Urinary bladder (tissue), 4 donors: ENCODE measurements at places on chromosomes 7 and 10.

GRCh38 chr7:4883372-4884144, at the start of gene RADIL:
Gene RADIL (minus strand): TSS chr7:4883716. CDS start chr7:4878139, 5,577 bp downstream.
- DNase-seq = peak; percentile 58

GRCh38 chr10:12324530-12324929, 24.8 kb upstream of the CAMK1D start:
- no peak for DNase-seq

DNA sequence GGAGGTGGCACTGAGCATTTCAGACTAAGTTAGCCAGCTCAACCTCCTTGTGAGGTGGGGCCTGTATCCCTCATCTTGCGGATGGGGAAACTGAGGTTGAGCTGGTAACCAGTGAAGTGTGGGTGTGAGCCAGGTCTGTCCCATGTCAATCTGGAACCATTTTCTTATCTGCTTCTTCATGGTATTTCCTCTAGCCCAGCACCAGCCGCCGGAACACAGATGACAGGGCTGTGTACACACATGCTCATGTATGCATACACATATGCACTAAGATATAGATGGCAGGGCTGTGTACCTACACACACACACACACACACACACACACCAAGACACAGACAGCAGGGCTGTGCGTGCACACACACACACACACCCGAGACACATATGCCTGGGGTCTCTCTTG, 18.5 kb downstream of the RAMP3 start:
- no peak for DNase-seq

- peak; percentile 14 for DNase-seq
Measured at GRCh38 chr7:28355635-28356319, 56.5 kb upstream of the CREB5 start.

GRCh38 chr10:92822060-92822634, 26.2 kb upstream of the EXOC6 start:
- no peak for DNase-seq

DNA sequence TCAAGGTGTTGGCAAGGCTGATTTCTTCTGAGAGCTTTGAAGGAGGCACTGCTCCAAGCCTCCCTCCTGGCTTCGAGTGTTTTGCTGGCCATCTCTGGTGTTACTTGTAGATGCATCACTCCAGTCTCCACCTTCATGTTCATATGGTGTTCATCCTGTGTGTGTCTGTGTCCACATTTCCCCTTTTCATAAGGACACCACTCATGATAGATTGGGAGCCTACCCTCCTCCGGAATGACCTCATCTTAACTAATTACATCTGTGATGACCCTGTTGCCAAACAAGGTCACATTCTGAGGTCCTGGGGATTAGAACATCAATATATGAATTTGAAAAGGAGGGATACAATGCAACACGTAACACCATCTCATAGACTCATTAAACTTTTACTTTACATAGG, 119.0 kb downstream of the CREB5 start:
- no peak for DNase-seq

DNA sequence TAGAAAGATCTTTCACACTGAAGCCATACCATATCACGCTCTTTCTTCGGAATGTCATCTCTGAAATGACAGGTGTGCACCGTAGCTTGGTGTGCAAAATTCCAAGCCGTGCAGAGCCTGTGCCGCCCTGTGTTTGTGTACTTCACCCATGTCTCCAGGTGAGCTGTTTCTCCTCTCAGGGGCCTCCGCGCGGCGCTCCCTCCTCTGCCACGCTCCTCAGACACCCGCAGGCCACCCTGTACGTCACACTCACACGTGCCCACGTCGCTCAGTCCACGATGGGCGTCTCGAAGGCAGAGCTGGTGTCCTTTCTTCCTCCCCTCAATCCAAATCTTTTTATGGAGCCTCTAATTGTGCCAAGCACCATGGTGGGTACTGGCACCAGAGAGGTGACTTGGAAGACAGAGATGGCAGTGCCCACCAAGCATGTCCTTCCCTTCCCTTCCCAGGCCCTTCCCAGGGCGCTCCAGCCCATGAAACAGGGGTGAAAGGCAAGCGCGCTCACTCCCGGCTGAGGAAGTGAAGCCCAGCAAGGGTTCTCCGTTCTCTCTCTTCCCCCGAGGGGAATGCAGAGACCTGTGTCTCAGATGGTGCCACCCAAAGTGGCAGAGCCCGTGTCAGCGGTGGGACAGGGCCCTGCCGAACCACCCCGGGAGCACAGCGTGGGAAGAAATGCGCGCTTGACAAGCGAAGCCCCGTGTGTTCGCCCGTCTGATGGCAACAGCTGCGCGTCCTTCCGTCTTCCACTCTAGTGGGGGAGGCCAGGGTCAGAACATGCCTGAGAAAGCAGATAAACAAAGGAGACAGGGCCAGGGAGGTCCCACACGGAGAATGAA, 292.5 kb upstream of the SHH start:
- no peak for DNase-seq

- no peak for DNase-seq
Measured at GRCh38 chr7:81349044-81349443, 420.8 kb downstream of the HGF start.

GRCh38 chr10:22635650-22636049, 78.7 kb downstream of the PIP4K2A start:
- no peak for DNase-seq

GRCh38 chr7:68414631-68415425, 1183.4 kb upstream of the AUTS2 start:
- no peak for DNase-seq

DNA sequence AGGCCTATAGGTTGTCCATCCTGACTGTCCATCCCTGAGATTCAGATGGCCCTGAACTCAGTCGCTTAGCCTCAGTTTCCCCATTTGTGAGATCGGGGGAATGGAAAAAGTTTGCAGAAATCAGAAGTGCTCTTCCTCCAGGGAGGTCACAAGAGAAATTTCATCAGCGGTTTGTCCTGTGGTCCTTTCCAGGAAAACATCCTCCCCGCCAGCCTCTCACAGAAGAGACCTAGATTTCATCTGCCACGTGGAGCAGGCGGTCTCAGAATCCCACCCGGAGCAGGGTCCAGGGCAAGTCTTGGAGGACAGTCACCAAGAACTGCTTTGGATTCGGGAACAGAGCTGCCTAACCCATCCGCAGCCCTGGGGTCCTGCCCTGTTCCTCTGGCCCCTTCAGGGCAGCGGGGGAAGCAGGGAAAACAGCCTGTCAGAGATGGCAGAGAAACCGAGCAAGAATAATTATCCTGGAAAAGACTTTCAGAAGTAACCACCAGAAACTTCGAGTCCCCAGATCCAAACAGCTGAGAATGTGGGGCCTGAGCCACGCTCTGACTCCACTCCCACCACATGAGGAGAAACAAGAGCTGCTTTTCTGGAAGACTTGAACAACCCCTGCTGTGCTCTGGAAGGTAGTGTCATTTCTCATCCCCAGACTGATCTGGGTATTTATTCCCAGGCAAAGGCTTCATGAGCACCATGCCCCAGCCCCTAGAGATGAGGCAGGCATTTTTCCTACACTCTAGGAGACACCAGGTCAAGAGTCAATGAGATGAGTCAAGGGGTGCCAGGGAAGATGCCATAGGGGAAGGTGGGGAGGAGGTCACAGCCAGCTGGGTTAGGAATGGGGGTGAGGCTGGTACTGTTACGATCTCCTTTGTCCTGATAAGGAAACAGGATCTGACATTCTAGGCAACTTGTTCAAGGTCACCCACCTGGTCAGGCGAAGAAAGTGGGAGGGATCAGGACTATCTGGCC, 1.1 kb upstream of the TNS3 start:
- DNase-seq = no peak

DNA sequence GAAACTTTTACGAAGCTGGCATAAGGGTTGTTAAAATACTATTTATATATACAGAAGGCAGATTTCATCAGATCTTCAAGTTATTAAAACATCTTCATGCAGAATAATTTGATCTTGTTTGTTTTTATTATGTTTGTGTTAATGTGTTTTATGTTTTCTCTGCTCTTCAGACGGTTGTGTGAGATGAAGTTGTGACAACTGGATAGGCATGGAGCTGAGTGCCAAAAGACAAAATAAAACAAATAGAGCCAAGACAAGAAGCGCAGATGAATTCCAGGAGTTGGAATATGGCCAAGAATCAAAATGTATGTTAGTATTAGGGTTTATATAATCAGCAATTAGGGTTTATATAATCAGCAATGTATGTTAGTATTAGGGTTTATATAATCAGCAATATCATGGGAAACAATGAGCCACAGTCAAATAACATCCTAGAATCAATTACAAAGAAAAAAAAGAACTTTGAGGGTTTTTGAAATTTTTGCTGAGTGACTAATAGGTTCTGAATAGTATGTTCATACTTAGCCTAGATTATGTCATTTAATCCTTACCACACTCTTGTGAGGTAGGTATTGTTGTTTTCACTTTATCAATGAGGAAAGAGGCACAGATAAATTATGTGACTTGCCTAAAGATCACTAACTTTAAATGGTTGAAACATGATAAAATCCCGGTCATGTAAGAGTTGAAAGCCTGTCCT, 488.0 kb upstream of the STEAP1 start:
- no peak for DNase-seq

GRCh38 chr7:151774951-151775350, 102.0 kb downstream of the PRKAG2 start:
- DNase-seq = no peak

- DNase-seq = no peak
Measured at GRCh38 chr7:117673839-117674238, 194.0 kb downstream of the CFTR start.

DNA sequence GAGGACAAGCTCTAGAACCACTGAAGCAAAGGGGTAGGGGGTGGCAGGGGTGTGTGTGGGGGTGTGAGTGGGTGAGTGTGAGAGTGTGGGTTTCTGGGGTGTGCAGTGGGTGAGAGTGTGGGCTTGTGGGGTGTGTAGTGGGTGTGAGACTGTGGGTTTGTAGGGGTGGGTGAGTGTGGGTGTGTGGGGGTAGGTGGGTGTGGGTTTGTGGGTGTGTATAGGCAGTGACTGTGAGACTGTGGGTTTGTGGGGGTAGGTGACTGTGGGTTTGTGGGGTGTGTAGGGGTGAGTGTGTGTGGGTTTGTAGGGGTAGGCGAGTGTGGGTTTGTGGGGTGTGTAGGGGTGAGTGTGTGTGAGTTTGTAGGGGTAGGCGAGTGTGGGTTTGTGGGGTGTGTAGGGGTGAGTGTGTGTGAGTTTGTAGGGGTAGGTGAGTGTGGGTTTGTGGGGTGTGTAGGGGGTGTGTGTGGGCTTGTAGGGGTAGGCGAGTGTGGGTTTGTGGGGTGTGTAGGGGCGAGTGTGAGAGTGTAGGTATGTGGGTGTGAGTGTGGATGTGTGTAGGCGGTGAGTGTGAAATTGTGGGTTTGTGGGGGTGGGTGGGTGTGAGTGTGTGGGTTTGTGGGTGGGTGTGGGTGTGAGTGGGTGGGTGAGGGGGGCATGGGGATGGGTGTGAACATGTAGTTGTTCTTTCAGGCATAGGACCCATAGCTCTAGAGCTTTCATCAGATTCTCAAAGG, 8.8 kb downstream of the NOS3 start:
- DNase-seq = no peak

- no peak for DNase-seq
Measured at GRCh38 chr7:54946271-54946670, 72.5 kb upstream of the EGFR start.

DNA sequence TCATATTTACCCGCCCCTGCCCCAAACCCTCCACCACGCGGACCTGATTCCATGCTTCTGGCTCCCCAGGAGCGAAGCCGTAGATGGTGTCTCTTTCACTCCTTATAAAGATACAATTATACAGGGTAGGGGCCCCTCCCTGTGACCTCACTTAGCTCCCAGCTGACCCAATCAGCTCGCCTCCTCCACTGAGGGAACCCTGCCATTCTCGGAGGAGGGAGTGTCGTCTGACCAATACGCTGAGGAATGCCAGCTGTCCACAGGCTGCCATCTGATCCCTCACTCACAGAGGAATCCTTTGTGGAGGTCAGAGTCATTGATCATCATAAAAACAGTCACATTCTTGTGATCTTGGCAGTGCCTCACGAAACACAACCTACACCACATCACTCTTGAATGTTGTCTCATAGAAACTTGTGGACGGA, 67.5 kb upstream of the INSIG1 start:
- no peak for DNase-seq

GRCh38 chr10:73756183-73756582, 12.0 kb downstream of the SEC24C start:
- no peak for DNase-seq

- no peak for DNase-seq
Measured at GRCh38 chr10:9911488-9911887, 1106.2 kb upstream of the CELF2 start.

DNA sequence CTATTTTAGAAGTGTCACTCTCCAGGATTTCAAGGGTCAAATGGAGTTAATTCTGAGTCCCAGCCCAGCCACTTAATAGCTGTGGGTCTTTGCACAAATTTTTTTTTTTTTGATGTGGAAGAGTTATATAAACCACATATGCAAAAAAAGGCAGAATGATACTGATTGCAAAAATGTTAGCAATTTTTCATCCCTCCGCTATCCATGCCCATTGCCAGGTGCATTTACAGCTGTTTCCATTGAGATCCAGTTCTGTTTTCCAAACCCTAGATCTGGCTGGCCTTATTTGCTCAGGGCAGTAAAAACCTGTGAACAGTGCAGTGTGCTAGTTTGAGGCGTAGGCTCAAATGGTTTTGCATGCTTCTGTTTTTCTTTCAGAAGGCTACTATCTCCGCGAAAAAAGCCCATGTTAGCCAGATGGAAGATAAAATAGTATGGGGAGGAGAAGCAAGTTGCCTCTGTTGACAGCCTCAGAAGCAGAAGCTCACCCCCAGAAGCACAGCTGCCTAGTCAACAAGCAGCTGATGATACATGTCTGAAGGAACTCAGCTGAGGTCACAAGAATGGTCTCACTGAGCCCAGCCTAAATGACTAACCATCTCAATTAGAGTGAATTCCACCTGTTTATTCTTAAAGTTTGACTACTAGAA, 997 bp upstream of the ZNF138 start:
- no peak for DNase-seq

DNA sequence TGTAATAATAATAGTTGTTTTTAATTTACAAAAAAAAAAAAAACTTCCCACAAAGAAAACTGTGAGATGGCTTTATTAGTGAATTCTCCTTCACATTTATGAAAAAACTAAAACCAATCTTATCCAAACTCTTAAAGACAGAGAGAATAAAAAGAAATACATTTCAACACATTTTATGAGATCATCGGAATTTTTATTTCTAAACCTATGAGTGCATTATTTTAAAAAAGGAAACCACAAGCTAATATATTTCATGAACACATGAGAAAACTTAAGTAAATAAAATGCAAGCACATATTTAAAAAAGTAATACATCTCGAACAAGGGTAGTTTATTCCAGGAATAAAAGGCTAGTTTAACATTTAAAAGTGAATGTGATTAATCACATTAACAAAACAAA, 31.5 kb downstream of the C7orf25 start:
- no peak for DNase-seq

GRCh38 chr10:100184840-100185239, 989 bp downstream of the ERLIN1 start:
- DNase-seq = no peak

- no peak for DNase-seq
Measured at GRCh38 chr10:75021379-75022249, 89.8 kb upstream of the SAMD8 start.
